ENCODE measurements at places on chromosomes 1 and 21. TPM values are rescaled to one million over a fixed set of nuclear protein-coding genes. Genes with fewer than 3 reads are reported as not detected.

C1orf226 gene
- total RNA-seq: not detected

DNA sequence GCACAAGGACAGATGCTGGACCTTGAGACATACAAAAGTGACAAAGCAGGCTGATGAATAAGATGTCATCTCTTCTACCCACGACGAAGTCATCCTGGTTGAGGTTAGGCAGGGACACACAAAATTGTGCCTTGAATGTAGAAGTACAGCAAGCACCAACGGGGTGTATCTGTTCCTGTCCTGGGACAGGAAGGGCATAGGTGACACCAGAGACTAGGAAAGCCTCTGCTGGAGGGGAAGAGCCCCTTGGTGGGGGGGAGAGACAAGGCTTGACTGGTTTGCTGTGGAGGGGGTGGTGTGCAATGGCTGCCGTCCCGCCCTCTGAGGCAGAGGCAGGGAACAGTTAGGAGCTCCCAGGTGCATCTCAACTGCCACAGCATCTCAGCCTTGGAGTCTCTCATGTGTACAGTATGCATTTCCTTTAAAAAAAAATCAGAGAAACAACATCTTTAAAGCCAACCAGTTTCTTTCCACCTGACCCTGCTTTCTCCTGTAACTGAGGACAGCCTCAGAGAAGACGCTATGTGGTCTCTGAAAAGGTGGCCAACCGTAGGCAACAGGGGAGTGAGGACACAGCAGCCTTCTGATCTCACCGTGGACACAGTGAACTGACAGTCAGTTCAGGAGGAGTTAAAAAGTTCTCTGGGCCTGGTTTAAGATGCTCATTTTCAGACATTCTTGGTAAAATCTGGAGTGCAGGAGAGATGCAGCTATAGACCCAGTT, 17.7 kb upstream of the GFI1 start:
- DNase-seq: no peak

GRCh38 chr1:97071173-97071572, 349.6 kb downstream of the PTBP2 start:
- DNase-seq: no peak

ERI3 gene
- 27.2 TPM for total RNA-seq

- DNase-seq: no peak
Observed at GRCh38 chr1:16326833-16327404, 25.4 kb downstream of the FBXO42 start.

KIRREL1 gene
- total RNA-seq: not detected

CCDC190 gene
- not detected for total RNA-seq

OR2L5 gene
- total RNA-seq: 0.23 TPM

Measured in naive thymus-derived CD8-positive, alpha-beta T cell (primary cell).